Hindlimb muscle (tissue), 1 donor: ENCODE measurements at places on chromosomes 7 and 10.
A peak's percentile ranks its signal among the peaks of the same experiment; 100 is the strongest.

- DNase-seq: peak; percentile 51
These were observed 311.7 kb upstream of the BMPER start for GRCh38 chr7:33593611-33594010.

GRCh38 chr7:134645935-134646334, 718 bp upstream of the BPGM start:
- peak; percentile 17 for DNase-seq

DNA sequence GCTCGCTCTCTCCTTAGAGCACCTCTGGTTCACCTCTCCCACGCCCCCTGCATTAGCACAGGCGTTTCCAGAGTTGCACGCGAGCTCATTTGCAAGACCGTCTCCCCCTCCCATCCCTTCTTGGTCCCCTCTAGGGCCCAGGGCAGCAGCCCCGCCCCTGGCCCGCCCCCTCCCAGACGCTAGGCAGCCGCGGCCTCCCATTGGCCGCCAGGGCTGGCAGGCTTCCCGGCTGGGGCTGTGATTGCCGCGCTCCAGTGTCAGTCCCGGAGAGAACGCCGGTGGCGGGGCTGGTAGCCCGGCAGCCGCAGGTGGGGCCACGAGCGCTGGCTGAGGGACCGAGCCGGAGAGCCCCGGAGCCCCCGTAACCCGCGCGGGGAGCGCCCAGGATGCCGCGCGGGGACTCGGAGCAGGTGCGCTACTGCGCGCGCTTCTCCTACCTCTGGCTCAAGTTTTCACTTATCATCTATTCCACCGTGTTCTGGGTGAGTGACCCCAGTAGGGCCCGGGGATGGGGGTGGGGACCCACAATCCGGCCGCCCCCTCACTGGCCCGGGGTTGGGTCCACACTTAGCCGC, at the start of gene TSPAN15:
TSS of gene TSPAN15 (plus strand) at position 257 of the 575 bp plus-strand sequence. CDS start at position 387, 130 bp downstream.
- DNase-seq: peak; percentile 87

DNA sequence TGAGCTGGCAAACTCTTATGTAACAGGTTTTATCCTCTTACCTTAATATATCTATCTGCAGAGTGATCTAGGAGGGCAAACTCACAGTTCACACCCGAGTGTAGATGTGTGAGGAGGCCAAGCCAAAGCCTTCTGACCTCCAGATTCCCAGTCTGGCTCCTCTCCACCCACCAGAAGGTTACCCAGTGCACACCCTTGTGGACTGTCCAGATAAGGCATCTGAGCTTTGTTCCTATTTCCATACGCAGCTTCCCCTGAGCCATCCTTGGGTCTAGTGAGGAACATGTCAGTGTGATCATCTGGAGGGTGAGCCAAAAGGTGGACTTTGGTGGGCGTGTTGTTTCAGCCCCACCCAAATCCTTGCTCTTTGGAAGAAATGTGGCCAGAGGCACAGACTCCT, 203.0 kb upstream of the MEOX2 start:
- no peak for DNase-seq
